ENCODE measurements at places on chromosomes 5 and 9.
A peak's percentile ranks its signal among the peaks of the same experiment; 100 is the strongest.

DNA sequence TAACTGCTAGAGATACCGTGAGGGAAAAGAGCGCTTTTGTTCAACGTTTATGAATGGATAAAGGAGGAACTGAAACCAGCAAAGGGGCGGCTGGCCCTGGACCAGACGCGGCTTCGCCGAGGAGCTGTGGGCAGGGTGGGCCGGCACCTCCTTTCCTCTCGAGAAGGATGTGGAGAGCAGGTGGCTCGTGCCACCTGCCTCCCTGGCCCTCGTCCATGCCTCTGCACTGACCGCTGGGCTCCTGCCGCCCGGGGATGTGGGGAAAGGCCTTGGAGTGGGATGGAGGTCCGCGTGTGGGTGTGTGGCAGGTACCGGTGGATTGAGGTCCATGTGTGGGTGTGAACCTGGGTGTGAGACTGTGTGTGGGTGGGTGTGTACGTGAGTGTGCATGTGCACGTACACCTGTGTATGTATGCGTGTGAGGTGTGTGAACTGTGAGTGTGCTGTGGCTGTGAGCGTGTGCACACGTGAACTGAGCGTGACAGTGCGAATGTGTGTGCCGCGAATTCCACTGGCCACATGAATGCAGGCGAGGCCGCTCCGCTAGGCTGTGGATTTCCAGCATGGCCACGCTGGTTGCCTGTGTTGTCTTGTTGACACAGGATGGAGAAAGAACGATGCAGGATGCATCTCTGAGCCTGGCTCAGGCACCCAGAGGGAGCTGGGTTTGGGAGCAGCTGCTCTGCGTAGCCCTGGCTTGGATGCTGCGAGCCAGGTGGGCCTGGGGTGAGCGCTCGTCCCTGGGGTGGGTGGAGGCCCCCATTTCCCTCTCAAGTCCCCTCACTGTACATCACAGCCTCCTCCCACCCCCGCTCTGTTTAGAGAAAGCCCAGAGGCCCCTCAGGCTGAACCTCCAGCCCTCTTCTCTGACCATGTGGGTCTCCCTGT lies 4.4 kb upstream of the CEP72 start:
- peaks cover under 1% of the 10 kb centered on the region for H3K36me3 ChIP-seq
- H3K27ac ChIP-seq, result peak overlapping the region; percentile 88
- DNase-seq, result peak; percentile 65
- peaks cover 58% of the 10 kb centered on the region for H3K27me3 ChIP-seq

DNA sequence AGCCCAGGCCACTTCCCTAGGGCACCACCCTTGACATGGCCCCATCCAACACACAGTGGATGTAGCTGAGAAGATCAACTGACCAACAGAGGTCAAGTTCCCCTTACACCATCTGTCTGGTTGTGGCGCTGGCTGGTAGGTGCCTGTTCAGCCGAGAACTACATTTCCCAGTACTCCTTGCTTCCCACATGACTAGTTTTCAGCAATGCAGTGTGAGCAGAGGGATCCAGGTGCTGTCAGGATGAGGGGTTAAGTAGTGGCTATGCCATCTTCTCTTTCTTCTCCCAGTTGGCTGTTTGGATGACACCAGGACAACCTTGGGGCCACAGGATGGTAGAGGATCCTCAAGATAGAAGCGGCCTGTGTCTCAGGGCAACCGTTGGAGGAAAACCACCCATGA lies 48.6 kb upstream of the SH3PXD2B start:
- DNase-seq, result no peak
- H3K36me3 ChIP-seq, result no peaks in the 10 kb centered on the region
- peaks cover 17% of the 10 kb centered on the region for H3K27me3 ChIP-seq
- no peaks in the 10 kb centered on the region for H3K4me1 ChIP-seq
- no peak overlapping the region for H3K4me3 ChIP-seq
- H3K27ac ChIP-seq, result no peak overlapping the region

DNA sequence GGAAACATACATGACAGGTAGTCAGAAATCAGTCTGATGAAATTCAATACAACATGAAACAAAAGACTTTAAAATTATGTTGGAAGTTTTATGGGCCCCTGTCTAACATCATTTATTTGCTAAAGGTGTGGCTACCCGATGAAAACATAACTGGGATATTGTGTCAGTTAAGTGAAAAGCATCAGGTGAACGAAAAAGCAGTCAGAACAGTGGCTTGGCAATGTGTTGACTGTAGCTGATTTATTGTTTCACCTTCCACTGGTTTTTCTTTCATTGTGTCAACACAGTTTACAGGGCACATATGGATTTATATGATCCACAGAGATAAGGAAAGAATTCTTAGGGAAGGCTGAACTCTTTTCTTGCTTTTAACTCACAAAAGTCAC lies 429.6 kb upstream of the ZNF608 start:
- DNase-seq, result no peak
- no peaks in the 10 kb centered on the region for H3K27me3 ChIP-seq
- H3K27ac ChIP-seq, result no peak overlapping the region
- no peaks in the 10 kb centered on the region for H3K4me1 ChIP-seq
- H3K36me3 ChIP-seq, result peaks cover 5% of the 10 kb centered on the region
- no peak overlapping the region for H3K4me3 ChIP-seq

DNA sequence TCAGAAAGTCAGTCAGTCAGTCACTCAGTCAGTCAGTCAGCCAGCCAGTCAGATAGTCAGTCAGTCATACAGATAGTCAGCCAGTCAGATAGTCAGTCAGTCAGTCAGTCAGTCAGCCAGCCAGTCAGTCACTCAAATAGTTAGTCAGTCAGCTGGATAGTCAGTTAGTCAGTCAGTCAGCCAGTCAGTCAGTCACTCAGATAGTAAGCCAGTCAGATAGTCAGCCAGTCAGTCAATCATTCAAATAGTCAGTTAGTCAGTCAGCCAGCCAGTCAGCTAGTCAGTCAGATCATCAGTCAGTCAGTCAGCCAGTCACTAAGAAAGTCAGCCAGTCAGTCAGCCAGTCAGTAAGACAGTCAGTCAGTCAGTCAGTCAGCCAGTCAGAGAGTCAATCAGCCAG lies 477.1 kb downstream of the AGTPBP1 start:
- no peak for DNase-seq
- no peak overlapping the region for H3K27ac ChIP-seq
- peaks cover 6% of the 10 kb centered on the region for H3K4me1 ChIP-seq
- no peaks in the 10 kb centered on the region for H3K27me3 ChIP-seq
- H3K4me3 ChIP-seq, result no peak overlapping the region

GRCh38 chr9:96062031-96062430 lies 186.5 kb downstream of the ERCC6L2 start:
- H3K36me3 ChIP-seq, result no peaks in the 10 kb centered on the region
- H3K27ac ChIP-seq, result no peak overlapping the region
- no peak overlapping the region for H3K4me3 ChIP-seq

GRCh38 chr9:107870927-107871680 lies 381.5 kb upstream of the KLF4 start:
- peak overlapping the region; percentile 68 for H3K27ac ChIP-seq
- peaks cover 4% of the 10 kb centered on the region for H3K36me3 ChIP-seq
- no peak for DNase-seq
- peak overlapping the region; percentile 51 for H3K4me3 ChIP-seq

- H3K4me3 ChIP-seq, result no peak overlapping the region
- H3K36me3 ChIP-seq, result peaks cover 50% of the 10 kb centered on the region
- H3K27me3 ChIP-seq, result no peaks in the 10 kb centered on the region
- peaks cover 7% of the 10 kb centered on the region for H3K4me1 ChIP-seq
- DNase-seq, result no peak
- peak overlapping the region; percentile 72 for H3K27ac ChIP-seq
Measured at GRCh38 chr5:14359069-14360043, 216.2 kb downstream of the TRIO start.

- H3K4me1 ChIP-seq, result no peaks in the 10 kb centered on the region
- no peak overlapping the region for H3K4me3 ChIP-seq
- no peak overlapping the region for H3K27ac ChIP-seq
- H3K36me3 ChIP-seq, result no peaks in the 10 kb centered on the region
Measured at GRCh38 chr9:102985162-102985895, 9.8 kb upstream of the CYLC2 start.

- no peak for DNase-seq
- H3K36me3 ChIP-seq, result no peaks in the 10 kb centered on the region
- no peak overlapping the region for H3K27ac ChIP-seq
- no peak overlapping the region for H3K4me3 ChIP-seq
Measured at GRCh38 chr9:116635908-116636307, 51.2 kb upstream of the TRIM32 start.

DNA sequence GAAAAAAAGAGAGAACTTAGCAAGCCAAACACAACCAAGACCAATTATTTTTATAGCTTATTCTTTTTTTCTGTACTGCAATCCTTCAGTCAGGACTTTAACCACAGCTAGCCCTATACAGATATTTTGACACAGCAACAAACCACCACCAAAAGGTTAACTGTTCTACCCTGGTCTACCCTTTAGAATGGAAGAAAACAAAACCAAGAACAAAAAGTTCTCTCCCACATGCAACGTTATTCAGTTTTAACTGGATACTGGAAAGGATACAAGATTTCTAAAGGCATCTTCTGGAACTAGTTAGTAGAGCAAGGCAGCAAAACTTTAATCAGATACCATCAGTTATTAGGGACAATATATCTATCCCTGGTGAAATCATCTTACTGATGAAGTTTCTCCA lies 32.6 kb downstream of the ECPAS start:
- no peak for DNase-seq
- H3K27ac ChIP-seq, result no peak overlapping the region
- H3K27me3 ChIP-seq, result no peaks in the 10 kb centered on the region

DNA sequence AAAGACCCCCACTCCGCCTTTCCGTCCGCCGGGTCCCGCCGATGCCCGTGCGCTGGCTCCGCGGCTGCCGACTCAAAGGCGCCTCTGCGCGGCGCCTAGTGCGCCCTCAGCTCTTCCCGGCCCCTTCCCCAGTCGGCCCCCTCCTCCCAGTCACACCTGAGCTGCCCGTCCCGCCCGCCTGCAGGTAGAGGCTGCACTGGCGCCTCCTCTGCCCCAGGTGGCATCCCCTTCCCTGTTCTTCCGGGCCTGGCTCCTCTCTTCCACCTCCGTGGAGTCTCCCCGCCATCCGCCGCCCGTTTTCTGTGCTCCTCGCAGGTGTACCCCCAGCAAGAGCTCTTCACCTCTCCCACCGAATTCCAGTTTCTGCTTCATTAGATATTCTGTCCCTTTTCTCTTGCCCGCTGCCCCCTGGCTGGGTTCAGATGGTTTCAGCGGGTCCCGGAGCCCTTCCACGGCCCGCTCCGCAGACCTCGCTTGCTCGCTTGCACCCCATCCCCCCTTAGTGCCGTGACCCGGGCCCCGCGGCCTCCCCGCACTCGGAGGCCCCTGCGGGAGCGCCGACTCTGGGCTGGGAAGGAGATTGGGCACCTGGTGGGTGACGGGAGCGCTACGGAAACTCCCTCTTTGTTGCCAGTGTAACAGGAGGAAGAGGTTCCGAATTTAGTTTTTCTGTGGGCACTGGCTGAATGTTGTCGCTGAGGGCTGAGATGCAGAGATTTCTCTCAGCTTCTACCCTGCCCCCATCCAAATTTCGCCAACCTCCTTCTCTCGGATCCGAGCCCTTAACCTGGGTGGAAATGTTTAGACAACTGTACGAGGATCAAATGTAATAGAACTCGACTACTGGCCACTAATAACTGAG lies 809 bp downstream of the SLC44A1 start:
- DNase-seq, result peak; percentile 21
- no peaks in the 10 kb centered on the region for H3K36me3 ChIP-seq
- H3K4me3 ChIP-seq, result peak overlapping the region; percentile 88

DNA sequence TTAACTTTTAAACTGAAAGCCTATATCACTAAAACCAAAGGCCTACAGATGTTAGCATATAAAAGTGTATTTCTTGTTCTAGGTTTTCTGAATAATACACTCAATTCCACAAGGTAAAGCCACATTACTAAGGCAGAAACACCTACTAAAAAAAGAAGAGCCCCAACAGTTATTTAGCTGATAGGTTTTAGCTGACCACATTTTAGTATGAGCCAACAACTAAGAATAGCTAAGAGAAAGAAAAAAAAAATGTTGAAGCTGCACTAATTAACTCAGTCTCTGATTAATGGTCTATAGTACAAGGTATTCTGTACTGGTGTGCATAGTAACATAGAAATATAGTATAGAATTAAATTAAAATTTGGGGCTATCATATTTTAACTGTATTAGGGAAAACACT lies 23.5 kb downstream of the ZFR start:
- no peak overlapping the region for H3K4me3 ChIP-seq
- H3K27me3 ChIP-seq, result no peaks in the 10 kb centered on the region
- peaks cover 34% of the 10 kb centered on the region for H3K4me1 ChIP-seq

- H3K36me3 ChIP-seq, result peaks cover 65% of the 10 kb centered on the region
- peaks cover 74% of the 10 kb centered on the region for H3K4me1 ChIP-seq
- H3K27ac ChIP-seq, result peak overlapping the region; percentile 89
Measured at GRCh38 chr5:158819840-158820620, 279.7 kb downstream of the EBF1 start.

DNA sequence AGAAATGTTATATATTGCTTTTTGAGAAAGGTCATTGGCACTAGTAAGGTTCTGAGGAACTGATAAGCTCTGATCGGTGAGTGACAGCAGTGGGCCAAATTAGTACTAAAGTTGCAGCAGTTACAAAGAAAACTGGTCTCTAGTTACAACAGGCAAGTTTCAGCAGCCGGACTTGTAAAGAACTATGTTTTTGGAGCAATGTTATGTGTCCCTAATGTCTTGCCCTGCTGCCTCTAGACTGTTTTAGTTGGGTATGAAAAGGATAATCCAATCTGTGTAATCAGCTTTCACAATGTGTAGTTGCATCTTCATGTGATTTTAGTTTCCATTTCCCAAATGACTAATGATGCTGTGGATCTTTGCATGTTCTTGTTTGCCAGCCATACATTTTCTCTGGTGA lies 113.5 kb downstream of the CAMK4 start:
- no peak overlapping the region for H3K27ac ChIP-seq
- DNase-seq, result no peak
- H3K27me3 ChIP-seq, result no peaks in the 10 kb centered on the region

DNA sequence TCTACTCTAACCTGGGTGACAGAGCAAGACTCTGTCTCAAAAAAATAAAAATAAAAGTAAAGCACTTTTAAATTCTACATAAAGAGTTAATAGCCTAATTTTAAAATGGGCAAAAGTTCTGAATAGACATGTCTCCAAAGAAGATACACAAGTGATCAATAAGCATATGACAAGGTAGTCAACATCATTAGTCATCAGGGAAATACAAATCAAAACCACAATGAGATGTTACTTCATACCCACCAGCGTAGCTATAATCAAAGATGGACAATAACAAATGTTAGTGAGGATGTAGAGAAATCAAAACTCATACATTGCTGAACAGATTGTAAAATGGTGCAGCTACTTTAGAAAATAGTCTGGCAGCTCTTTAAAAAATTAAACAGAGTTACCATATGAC lies 64.1 kb downstream of the IQGAP2 start:
- no peaks in the 10 kb centered on the region for H3K27me3 ChIP-seq
- no peaks in the 10 kb centered on the region for H3K36me3 ChIP-seq
- H3K27ac ChIP-seq, result no peak overlapping the region
- no peak overlapping the region for H3K4me3 ChIP-seq

GRCh38 chr9:108787690-108788048 lies 68.1 kb downstream of the ACTL7B start:
- DNase-seq, result no peak
- no peaks in the 10 kb centered on the region for H3K27me3 ChIP-seq
- no peak overlapping the region for H3K27ac ChIP-seq
- no peak overlapping the region for H3K4me3 ChIP-seq
- H3K4me1 ChIP-seq, result peaks cover 15% of the 10 kb centered on the region

GRCh38 chr9:134913713-134914500 lies 3.8 kb downstream of the FCN1 start:
- no peak overlapping the region for H3K27ac ChIP-seq
- H3K4me3 ChIP-seq, result no peak overlapping the region
- no peak for DNase-seq
- peaks cover 32% of the 10 kb centered on the region for H3K27me3 ChIP-seq
- H3K36me3 ChIP-seq, result peaks cover 6% of the 10 kb centered on the region

Measured in stimulated activated naive B cell treated with anti-CD40 and anti-IgM and Interleukin-4, amounts not matched to agents 10 μg/mL and 1 μg/mL and 100 μg/mL, for 72 hours (primary cell).